ENCODE measurements at places on chromosomes 11 and 22. TPM values are rescaled to one million over a fixed set of nuclear protein-coding genes. Genes with fewer than 3 reads are reported as not detected.

The SULT4A1 gene
- 0.12 TPM for total RNA-seq

The IGSF9B gene
- not detected for total RNA-seq

The CRY2 gene
- total RNA-seq: 32.4 TPM

The KRTAP5-9 gene
- 0.16 TPM for total RNA-seq

The TH gene
- 4.9 TPM for total RNA-seq

The RAB36 gene
- 10.8 TPM for total RNA-seq

The APOL4 gene
- total RNA-seq: 2.9 TPM

The IGSF22 gene
- total RNA-seq: not detected

The TESMIN gene
- total RNA-seq: 0.24 TPM

The LARGE1 gene
- total RNA-seq: 9.0 TPM

The RELT gene
- 4.9 TPM for total RNA-seq

The APOL5 gene
- not detected for total RNA-seq

The DERL3 gene
- total RNA-seq: 0.36 TPM

The HIC2 gene
- 6.2 TPM for total RNA-seq

The ZP1 gene
- total RNA-seq: 0.12 TPM

The FGF3 gene
- not detected for total RNA-seq

The CNIH2 gene
- total RNA-seq: 0.16 TPM

The NXPE1 gene
- not detected for total RNA-seq

The CRYAB gene
- total RNA-seq: 35.2 TPM

The PKDREJ gene
- total RNA-seq: not detected

The MYO7A gene
- total RNA-seq: not detected

The BEST1 gene
- total RNA-seq: 5.5 TPM

The TRIM48 gene
- not detected for total RNA-seq

The PRR5L gene
- total RNA-seq: 26.0 TPM

The OR5A1 gene
- total RNA-seq: not detected

The OR2AG2 gene
- total RNA-seq: 0.12 TPM

The PPP1R14B gene
- total RNA-seq: 129 TPM

The MPPED1 gene
- total RNA-seq: not detected

The USP2 gene
- total RNA-seq: 0.32 TPM

The OR8G5 gene
- total RNA-seq: not detected

The TRPM5 gene
- not detected for total RNA-seq

The SLC1A2 gene
- 8.6 TPM for total RNA-seq

The ARCN1 gene
- 210 TPM for total RNA-seq

Measured in hair follicle dermal papilla cell (primary cell).